ENCODE measurements at places on chromosomes 1 and 21. TPM values are rescaled to one million over a fixed set of nuclear protein-coding genes. Genes with fewer than 3 reads are reported as not detected.

DNA sequence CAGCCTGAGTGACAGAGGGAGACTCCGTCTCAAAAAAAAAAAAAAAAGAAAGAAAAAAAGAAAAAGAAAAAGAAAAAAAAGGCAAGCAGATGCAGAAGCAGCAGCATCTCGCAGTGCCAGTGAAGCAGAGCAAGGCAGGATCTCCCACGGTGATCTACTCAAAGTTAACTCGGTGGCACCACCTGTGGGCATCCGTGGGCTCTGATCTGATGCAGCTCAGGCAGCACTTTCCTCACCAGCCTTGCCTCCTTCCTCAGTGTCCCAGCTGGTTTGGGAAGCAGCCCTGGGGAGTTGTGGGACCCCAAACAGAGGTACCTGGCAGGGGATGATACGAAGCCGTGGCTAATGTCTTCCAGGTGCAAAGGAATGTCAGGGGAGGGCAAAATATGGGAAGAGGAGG is 104.3 kb upstream of the KRTAP19-8 start:
- DNase-seq = no peak
- H3K4me1 ChIP-seq = no peaks in the 10 kb centered on the region
- no peaks in the 10 kb centered on the region for H3K27me3 ChIP-seq
- H3K4me3 ChIP-seq = no peak overlapping the region
- no peaks in the 10 kb centered on the region for H3K36me3 ChIP-seq

DNA sequence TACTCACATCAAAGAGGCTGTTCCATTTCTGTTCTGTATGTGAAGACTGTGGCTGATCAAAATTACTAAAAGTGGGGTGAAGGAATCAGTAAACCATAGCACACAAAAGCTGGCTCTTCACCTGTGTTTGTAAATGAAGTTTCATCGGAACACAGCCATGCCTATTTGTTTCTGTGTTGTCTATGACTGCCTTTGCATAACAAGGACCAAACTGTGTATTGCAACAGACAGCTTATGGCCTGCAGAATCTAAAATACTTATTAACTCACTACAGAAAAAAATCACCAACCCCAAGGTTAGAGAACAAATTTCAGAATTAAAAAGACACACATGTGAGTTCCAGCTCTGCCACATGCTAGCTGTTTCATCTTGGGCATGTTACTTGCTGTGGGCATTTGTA is 163.9 kb downstream of the LYPLAL1 start:
- no peaks in the 10 kb centered on the region for H3K4me1 ChIP-seq
- DNase-seq = no peak

Gene LCE1E
- total RNA-seq = not detected

GRCh38 chr1:179025975-179026812 is 500 bp downstream of the FAM20B start:
- peak overlapping the region; percentile 93 for H3K27ac ChIP-seq
- H3K36me3 ChIP-seq = no peaks in the 10 kb centered on the region
- no peaks in the 10 kb centered on the region for H3K27me3 ChIP-seq
- H3K4me3 ChIP-seq = peak overlapping the region; percentile 85

DNA sequence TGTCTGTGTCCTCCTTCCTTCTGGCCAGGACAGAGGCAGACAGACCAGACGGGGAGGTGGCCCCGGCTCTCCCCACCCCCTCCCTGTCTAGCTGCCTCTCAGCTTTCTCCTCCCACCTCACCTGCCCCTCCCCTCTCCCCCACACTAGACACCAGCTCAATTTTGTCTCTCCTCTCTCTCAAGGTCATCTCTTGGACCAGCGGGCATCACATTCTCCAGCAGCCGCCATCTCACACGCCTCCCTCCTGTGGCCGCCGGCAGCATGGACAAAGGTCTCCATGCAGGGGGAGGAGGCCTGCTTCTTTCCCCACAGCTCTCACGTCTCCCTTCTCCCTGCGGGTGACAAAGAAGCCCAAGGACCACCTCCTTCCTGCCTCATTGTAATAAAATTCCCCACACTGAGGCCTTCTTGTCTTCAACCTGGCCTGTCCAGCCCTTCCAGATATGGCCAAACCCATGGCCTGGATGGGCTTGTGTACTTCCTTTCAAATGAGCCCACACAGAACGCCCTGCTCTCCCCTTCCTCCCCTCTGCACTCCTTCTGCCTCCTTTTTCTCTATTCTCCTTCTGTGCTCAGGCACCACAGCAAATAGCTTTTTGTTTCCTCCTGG is 14.6 kb downstream of the OPTC start:
- no peaks in the 10 kb centered on the region for H3K27me3 ChIP-seq
- no peak for DNase-seq
- no peaks in the 10 kb centered on the region for H3K36me3 ChIP-seq
- peak overlapping the region; percentile 73 for H3K27ac ChIP-seq
- H3K4me1 ChIP-seq = no peaks in the 10 kb centered on the region

Gene LCE1D
- not detected for total RNA-seq

GRCh38 chr1:164723296-164723798 is 164.4 kb downstream of the PBX1 start:
- no peaks in the 10 kb centered on the region for H3K27me3 ChIP-seq
- H3K4me1 ChIP-seq = no peaks in the 10 kb centered on the region
- DNase-seq = no peak
- H3K4me3 ChIP-seq = no peak overlapping the region
- H3K27ac ChIP-seq = peak overlapping the region; percentile 1
- no peaks in the 10 kb centered on the region for H3K36me3 ChIP-seq

DNA sequence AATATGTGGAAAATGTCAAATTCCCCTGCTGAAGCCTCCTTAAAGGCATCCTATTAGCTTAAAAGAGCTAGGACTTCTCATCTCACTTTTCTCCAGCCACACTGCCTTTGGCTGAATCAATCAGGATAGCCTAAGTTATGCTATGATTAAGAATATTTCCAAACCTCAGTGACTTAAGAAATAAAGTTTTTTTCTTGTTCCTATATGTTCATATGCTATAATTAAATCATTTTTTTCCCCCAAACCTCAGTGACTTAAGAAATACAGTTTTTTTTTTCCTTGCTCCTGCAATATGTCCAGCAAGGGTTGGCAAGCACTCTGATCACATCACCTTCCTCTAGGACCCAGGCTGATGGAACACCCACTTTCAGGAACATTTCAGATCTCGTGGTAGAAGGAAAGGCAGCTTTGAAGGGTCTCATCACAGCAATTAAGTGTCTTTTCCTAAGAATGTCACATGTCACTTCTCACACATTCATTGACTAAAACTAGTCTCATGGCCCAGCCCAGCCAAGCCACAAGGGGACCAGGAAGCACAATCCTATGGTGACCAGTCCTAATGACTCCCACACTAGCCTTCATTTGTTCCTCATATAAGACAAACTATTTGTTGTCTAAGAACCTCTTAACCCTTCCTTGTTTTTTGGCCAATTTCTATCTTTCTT is 6.3 kb upstream of the JUN start:
- no peaks in the 10 kb centered on the region for H3K4me1 ChIP-seq
- H3K27ac ChIP-seq = no peak overlapping the region
- DNase-seq = no peak
- no peaks in the 10 kb centered on the region for H3K27me3 ChIP-seq
- H3K4me3 ChIP-seq = no peak overlapping the region

DNA sequence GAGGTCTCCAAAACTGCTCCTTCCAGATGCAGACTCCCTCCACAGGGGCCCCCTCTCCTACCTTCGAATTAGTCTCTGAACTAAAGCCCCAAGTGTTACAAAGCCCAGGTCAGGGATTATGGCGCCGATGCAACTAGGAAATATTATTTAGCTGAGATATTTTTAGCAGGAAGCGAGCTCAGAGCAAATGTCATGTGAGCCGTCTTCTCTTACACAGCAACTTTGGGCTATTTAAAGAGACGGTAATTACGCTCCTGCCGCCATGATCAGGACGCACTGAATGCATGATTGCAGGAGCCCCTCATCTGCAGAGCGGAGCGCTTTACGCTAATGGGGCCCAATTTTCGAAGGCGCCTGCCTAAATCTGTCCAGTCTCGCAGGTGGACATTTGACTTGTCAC is 55.3 kb upstream of the TARDBP start:
- H3K4me3 ChIP-seq = no peak overlapping the region
- H3K4me1 ChIP-seq = peaks cover 11% of the 10 kb centered on the region
- H3K27ac ChIP-seq = no peak overlapping the region
- DNase-seq = no peak
- no peaks in the 10 kb centered on the region for H3K36me3 ChIP-seq

DNA sequence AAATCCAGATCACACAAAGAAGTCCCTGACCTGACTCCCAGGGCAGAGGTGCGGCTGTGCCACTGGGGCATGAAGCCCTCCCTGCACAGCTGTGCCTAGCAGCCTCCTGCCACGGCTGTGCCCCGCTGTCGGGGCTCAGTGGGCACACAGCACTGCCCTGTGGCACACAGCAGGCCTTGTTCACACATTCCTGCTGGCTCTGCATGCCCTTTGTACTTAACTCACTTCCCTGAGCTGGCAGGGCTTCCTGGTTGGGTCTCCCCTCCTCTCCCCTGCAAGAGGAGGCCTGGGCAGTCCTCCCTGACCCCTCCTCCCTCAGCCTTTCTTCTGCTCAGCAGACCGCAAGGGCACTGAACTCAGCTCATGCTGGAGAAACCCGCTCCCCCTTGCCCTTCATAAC is 14.8 kb downstream of the LHX4 start:
- H3K27ac ChIP-seq = no peak overlapping the region
- no peak overlapping the region for H3K4me3 ChIP-seq
- no peak for DNase-seq
- H3K27me3 ChIP-seq = peaks cover 10% of the 10 kb centered on the region
- H3K36me3 ChIP-seq = no peaks in the 10 kb centered on the region

Gene SOX13
- total RNA-seq = 7.9 TPM

Gene C1orf167
- total RNA-seq = 0.85 TPM

DNA sequence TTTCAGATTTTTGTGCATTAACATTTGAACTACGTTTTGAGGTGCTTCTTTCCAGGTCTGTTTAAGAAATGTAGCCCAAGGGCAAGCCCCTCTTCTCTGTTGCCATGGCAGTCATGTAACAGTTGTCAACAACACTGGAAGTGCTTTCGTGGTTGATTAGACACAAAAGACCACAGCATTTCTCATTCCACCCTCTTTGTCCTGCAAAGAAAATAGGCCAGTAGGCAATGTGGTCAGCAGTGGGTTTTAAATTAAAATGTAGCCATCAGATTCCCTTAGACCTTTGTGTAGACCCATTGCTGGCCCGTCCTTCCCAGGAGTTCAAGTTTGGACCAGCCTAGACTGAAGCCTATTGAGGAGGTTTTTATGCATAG is 35.4 kb downstream of the VANGL1 start:
- H3K4me3 ChIP-seq = no peak overlapping the region
- no peaks in the 10 kb centered on the region for H3K27me3 ChIP-seq
- H3K36me3 ChIP-seq = no peaks in the 10 kb centered on the region
- DNase-seq = no peak
- no peak overlapping the region for H3K27ac ChIP-seq
- peaks cover 42% of the 10 kb centered on the region for H3K4me1 ChIP-seq

DNA sequence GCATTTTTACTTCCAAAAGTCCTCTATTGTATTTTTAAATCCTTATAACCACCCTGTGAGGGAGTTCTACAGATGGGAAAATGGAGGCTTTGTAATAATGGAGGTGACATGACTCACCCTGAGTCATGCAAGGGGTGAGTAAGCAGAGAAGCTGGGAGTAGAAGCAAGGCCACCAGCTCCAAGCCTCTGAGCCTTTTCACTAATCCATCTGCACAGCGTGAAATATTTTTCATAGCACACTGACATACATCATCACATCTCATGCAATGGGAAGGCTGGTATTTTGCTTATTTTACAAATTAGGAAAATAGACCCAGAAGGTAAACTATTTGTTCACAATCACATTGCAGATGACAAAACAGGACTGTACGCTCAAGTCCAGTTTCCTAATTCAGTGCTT is 96.9 kb downstream of the KCNH1 start:
- no peak overlapping the region for H3K4me3 ChIP-seq
- H3K27ac ChIP-seq = no peak overlapping the region
- H3K4me1 ChIP-seq = no peaks in the 10 kb centered on the region
- DNase-seq = no peak
- H3K27me3 ChIP-seq = no peaks in the 10 kb centered on the region

Gene BNIPL
- 0.24 TPM for total RNA-seq

Gene POU2F1
- total RNA-seq = 10.9 TPM

DNA sequence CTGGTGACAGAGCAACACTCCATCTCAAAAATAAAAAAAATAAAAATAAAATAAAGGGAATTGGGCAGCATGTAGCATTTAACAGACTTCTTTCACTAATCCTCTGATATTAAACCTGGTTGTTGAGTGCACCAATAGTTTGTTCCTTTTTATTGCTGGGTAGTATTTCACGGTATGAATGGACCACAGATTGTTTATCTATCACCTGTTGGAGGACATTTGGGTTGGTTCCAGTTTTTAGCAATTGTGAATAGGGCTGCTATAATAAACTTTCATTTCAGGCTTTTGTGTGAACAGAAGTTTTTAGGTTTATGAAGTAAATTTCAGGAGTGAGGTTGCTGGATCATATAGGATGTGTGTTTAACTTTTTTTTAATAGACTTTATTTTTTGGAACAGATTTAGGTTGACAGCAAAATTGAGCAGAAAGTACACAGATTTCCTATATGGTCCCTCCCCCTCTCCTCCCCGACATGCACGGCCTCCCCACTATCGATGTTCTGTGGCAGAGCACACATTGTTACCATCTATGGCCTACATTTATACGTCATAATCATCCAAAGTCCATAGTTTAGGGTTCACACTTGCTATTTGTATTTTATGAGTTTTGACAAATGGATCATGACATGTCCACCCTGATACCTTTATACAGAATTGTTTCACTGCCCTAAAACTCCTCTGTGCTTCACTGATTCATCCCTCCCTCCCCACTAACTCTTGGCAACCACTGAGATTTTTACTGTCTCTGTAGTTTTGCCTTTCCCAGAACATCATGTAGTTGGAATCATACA is 66.1 kb upstream of the TMPRSS2 start:
- no peaks in the 10 kb centered on the region for H3K4me1 ChIP-seq
- no peak overlapping the region for H3K27ac ChIP-seq
- no peak overlapping the region for H3K4me3 ChIP-seq
- H3K36me3 ChIP-seq = no peaks in the 10 kb centered on the region

DNA sequence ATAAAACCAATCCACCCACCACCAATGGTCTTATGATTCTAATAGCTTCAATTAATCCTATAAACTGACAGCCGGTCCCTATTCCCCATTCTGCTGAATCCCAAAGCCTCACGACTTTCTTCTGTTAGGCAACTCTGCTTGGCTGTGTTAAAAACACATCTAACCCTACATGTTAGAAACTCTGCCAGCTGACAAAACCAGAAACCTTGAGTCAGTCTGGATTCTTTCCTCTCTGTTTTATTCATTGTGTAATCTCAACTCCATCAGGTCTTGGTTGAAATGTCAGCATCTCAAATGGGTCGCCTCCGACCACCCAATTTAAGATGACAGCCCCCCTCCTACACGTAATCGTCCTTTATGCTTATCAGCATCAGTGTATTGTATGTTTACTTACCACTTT is 312.1 kb downstream of the DISC1 start:
- no peaks in the 10 kb centered on the region for H3K4me1 ChIP-seq
- no peak for DNase-seq
- no peak overlapping the region for H3K27ac ChIP-seq
- no peaks in the 10 kb centered on the region for H3K36me3 ChIP-seq
- no peaks in the 10 kb centered on the region for H3K27me3 ChIP-seq
